ENCODE measurements at places on chromosomes 1 and 21. TPM values are rescaled to one million over a fixed set of nuclear protein-coding genes. Genes with fewer than 3 reads are reported as not detected.

DNA sequence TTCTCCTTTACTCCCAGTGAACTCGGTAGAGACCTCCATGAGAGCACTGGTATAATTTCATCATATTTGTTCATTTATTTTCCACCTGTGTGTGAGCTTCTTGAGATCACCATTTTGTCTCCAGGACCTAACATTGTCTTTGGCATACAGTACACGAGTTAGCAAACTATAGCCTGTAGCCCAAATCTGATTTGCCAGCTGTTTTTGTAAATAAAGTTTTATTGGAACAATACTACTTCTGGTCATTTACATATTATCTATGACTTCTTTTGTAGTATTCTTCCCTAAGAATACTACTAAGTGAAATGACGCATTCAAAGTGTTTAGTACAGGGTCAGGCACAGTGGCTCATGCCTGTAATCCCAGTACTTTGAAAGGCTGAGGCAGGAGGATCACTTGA is 449.5 kb downstream of the PLPP3 start:
- DNase-seq = no peak

The ANKRD13C gene
- total RNA-seq = 22.5 TPM

- no peak for DNase-seq
Observed at GRCh38 chr1:66154394-66154793, 361.7 kb downstream of the PDE4B start.

- DNase-seq = no peak
Observed at GRCh38 chr1:169390303-169390702, 22.3 kb downstream of the BLZF1 start.

The CA6 gene
- not detected for total RNA-seq

GRCh38 chr1:216183454-216183853 is 239.8 kb downstream of the USH2A start:
- no peak for DNase-seq

The IFNLR1 gene
- total RNA-seq = 7.7 TPM

GRCh38 chr1:170593173-170594011 is 61.4 kb downstream of the GORAB start:
- DNase-seq = no peak

The SELENBP1 gene
- 17.9 TPM for total RNA-seq

The RNU1-3 gene
- total RNA-seq = 1,267 TPM

- DNase-seq = no peak
Observed at GRCh38 chr1:47491341-47491753, 53.5 kb downstream of the FOXD2 start.

GRCh38 chr1:22376976-22377375 is 74.7 kb upstream of the ZBTB40 start:
- DNase-seq = no peak

DNA sequence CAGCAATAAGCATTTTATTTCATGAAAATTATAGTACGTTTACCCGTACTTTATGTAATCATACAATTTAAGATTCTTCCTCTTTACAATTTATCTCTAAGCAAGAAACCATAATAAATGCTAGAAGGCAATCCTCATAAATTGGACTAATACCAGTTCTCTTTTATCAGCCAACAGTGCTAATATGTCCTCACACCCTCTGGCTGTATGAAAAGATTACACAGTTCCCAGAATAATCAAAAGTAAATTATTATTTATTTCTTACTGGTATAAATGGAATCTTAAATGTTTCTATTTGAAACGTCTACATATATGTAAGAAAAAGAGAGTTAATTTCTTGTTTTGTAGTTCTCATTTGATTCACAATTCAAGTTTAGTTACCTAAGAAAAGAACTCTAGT is 3.1 kb upstream of the CDKN2C start:
- no peak for DNase-seq

GRCh38 chr1:167983797-167984420 is 47.0 kb upstream of the MPC2 start:
- no peak for DNase-seq

GRCh38 chr1:7295946-7296345 is 475.1 kb upstream of the VAMP3 start:
- DNase-seq = no peak

DNA sequence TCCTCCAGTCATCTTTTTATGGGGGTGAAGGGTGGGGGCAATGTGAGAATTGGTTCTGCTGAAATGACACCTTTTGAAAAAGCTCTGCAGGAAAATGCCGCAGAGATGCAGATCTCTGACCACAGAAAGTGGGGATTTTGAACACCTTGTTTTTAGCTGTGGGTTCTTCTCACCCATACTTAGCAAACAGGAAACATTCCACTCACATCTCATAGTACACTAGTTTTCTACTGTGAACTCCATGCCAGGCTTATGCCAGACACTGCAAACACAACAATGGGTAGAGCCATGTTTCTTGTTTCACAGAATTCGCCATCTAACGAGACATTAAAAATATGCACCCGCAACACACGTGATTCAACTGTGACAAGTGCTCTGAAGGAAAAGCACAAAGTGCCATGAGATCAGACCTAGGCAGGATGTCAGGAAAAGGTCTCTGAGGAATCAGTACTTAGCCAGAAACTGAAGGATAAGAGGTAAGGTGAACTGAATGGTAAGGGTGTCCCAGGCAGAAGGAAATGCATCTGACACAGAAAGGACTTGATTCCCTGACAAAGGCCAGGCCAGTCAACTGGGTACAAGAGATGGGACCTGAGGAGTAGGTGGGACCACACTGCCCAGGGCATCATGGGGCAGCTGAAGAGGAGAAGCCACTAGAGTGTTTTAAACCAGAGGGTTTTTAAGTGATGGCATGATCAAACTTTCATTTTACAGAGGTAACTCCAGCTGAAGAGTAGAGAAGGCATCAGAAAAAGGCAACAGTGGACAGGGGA is 83.8 kb upstream of the JAK1 start:
- no peak for DNase-seq

DNA sequence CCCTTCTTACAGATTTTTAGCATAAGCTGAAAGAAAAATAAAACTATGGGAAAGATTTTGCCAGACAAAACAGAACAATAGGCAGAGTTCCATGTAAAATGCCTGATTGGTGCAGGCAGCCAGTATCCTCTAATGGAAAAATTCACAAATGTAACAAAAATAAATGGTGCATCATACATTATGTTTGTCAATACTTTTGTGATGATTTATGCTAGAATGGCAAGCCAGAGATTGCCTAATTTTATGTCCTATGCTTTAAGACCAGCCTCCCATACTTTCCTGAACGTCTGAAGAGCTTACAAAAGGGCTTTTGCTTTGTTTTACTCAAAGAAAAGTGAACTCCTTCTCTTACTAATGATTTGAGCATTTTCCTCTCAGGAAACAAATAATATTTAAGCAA is 81.5 kb upstream of the KCNJ15 start:
- no peak for DNase-seq

- no peak for DNase-seq
Observed at GRCh38 chr1:109609881-109610280, 9.5 kb downstream of the GNAT2 start.

DNA sequence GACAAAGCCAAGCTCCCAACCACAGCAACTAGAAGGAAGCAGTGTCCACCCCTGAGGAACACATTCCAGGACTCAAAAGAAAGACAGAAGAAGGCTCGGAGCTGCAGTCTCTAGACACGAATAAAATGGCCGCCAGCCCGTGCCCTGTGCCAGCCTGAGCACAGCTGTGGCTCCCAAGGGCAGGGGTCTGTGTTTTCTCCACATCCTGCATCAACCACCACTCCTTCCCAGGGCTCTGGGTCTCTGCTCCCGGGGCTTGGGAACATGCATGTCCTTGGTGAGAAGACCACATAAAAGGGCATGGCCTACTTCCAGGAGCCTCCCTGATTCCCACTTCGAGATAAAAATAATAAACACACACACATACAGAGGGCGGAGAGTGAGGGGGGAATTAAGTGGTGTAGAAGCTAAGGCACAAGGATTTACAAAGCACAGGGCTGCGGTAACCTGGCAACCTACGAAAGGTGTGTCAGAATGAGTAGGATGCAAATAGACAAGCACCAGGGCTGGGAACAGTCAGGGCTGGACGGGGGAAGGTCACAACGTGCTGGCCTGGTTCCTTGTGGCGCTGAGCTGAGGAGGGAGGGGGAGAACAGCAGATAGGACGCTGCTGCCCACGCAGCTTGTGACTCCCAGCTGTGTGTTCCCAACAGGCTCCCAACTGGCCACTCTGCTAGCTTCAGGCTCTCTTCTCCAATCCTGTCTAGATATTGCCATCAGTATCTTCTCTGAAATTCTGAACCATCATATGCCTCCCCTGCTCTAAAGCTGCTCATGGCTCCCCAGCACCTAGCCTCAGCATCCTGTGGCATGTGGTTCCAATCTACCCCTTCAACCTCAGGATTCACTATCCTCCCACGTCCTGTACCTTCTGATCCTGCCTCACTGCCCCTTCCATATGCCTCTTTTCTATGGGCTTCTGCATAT is 72.5 kb downstream of the CD34 start:
- no peak for DNase-seq

DNA sequence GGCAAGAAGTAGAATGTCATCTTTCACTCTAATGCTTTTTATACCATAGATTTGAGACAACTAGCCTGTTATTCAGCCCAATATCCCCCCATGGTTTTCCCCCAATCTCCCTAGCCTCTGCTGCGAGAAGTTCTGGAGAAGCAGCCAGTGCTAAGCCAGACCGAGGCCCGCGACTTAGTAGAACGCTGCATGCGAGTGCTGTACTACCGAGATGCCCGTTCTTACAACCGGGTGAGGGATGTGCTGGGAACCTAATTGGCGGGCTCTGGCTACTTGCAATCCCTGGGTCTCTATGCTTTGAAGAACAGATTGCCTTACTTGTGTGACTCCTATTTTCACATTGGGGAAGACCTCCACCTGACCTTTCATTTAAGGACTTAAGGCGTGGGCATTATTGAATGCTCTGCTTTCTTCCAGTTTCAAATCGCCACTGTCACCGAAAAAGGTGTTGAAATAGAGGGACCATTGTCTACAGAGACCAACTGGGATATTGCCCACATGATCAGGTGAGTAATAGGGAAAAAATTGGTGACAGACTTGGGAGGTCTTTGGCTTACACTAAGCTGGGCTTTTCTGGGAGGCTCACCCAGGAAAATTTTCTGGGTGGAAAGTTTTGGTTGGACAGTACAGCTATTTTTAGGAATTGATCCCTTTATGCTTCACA is 1.9 kb downstream of the PSMB4 start:
- no peak for DNase-seq

The MKNK1 gene
- 17.5 TPM for total RNA-seq

DNA sequence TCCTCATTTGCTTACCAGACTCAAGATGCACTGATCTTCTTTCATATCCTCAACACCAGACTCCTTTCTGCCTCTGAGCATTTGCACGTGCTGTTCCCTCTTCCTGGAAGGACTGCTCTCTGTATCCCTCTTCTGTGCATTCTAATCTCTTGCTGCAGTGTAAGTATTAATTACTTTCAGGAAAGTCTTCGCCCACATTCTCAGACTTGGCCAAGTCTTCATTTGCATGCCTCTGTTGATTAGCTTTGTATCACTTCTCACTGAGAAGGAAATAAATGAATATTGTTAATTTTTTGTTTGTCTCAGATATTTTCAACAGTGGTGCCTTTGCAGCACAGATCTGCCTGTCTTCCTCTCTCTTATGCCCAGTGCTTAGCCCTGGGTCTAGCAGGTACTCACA is 50.3 kb upstream of the RAB3GAP2 start:
- no peak for DNase-seq

GRCh38 chr1:54738244-54738643 is 22.6 kb downstream of the TTC4 start:
- DNase-seq = no peak

GRCh38 chr1:202201266-202201665 is 7.7 kb downstream of the LGR6 start:
- DNase-seq = no peak

The RSPO1 gene
- 0.11 TPM for total RNA-seq

The RPL22 gene
- 491 TPM for total RNA-seq

The OR2AK2 gene
- total RNA-seq = not detected

- DNase-seq = no peak
Observed at GRCh38 chr1:180971273-180971997, 51.2 kb downstream of the STX6 start.

The KRTAP6-1 gene
- total RNA-seq = not detected

The CD2 gene
- 0.44 TPM for total RNA-seq

- DNase-seq = no peak
Observed at GRCh38 chr1:87182611-87183010, 146.1 kb upstream of the LMO4 start.

The CADM3 gene
- total RNA-seq = 5.5 TPM

DNA sequence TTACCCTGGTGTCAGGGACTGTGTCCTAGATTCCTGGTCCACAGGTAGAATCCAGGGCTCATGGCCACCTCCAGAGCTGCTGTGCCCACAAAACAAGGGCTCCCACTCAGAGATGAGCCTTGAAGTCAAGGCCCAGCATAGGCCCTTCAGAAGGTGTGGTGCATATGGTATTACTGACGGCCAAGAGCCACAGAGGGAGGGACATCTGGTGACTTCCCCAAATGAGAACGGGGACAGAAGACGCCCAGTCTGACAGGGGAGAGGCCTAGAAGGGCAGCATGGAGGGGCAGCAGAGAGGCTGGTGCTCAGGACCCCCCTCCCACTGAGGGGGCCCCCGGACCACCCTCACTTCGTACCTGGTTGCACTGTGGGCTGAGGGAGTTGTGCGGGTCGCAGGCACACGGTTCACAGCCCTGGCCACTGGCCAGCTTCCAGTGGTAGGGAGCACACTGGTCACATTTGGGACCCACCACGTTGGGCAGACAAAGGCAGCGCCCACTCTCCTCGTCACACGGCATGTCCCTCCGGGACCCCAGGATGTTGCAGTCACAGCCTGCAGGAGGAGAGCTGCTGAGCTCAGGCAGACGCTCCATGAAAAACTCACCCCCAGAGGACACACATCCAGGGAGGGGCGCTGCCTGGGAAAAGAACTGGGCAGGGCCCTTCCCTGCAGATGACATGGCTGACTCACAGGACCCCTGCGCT is 25.0 kb downstream of the LAMB3 start:
- no peak for DNase-seq

GRCh38 chr1:27391511-27392095 is 819 bp upstream of the GPR3 start:
- peak; percentile 69 for DNase-seq

The MMEL1 gene
- total RNA-seq = not detected

DNA sequence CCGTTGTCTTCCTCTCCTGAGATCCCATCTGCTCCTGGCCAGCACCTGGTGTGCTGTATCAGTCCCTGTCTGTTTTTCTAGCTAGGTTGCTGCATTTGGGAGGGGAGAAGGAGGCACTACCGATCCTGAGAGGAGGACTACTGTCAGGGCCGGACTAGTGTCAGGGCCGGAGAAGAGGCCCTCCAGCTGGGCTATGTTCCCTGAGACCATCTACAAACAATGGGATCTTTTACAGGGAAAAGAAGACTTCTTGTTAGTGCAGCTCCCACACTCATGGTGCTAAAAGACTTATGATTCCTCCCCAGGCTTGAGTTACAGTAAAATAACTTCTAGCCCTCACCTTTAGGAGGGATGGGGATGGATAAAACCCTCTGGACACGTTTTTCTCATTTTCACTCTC is 141.0 kb upstream of the TNR start:
- DNase-seq = no peak

Data from WTC11 (cell line).